ENCODE measurements at places on chromosomes 6 and 20.

- no peak for DNase-seq
These were observed 223.7 kb downstream of the TAF4 start for GRCh38 chr20:61841966-61842365.

DNA sequence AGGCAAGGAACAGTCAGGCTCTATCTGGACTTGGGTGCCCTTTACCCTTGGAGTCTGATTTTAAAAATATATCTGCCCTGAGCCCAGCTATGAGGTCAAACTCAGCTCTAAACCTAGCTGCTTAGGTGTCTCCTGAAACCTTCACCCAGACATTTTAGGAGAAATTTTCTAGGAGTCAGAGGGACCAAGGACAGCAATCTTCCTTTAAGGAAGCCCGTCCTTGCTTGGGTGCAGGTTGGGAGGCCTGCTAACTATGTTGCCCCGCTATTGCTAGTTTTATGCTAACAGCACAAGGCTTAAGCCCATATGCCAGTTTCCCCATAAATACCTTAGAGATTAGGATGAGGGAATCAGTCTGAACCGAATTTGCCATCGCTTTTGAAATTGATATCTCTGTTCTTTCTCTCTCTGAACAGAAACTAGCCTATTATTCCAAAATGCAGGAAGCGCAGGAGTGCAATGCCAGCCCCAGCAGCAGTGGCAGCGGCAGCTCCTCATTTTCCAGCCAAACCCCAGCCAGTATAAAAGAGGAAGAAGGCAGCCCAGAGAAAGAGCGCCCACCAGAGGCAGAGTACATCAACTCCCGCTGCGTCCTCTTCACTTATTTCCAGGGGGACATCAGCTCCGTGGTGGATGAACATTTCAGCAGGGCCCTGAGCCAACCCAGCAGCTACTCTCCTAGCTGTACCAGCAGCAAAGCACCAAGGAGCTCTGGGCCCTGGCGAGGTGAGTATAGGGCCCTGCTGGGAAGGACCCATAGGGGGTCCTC is 2.6 kb downstream of the VGLL2 start:
- DNase-seq, result no peak

DNA sequence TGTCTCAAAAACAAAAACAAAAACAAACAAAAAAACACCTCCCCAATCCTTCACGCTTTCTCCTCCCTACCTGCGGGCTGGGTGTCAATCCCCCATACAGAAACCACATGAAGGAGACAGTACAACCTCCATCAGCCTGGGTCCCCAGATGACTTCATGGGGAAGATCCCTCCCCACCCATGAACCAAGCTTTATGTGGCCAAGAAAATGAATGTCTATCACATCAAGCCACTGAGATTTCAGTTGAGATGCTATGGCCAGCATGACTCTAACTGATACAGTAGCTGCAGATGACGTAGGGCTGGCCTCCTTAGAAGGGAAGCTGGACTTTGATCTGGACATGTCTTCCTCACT is 21.2 kb upstream of the BNIP5 start:
- DNase-seq, result no peak

GRCh38 chr6:6875818-6876470 is 231.8 kb upstream of the RREB1 start:
- DNase-seq, result no peak

GRCh38 chr20:5680192-5680591 is 70.0 kb upstream of the SHLD1 start:
- no peak for DNase-seq

GRCh38 chr6:160519133-160519532 is 144.9 kb downstream of the LPA start:
- DNase-seq, result no peak

GRCh38 chr20:2771631-2772080 is 28.8 kb downstream of the CPXM1 start:
- no peak for DNase-seq

GRCh38 chr20:44579313-44580081 is 2.9 kb upstream of the PKIG start:
- no peak for DNase-seq

DNA sequence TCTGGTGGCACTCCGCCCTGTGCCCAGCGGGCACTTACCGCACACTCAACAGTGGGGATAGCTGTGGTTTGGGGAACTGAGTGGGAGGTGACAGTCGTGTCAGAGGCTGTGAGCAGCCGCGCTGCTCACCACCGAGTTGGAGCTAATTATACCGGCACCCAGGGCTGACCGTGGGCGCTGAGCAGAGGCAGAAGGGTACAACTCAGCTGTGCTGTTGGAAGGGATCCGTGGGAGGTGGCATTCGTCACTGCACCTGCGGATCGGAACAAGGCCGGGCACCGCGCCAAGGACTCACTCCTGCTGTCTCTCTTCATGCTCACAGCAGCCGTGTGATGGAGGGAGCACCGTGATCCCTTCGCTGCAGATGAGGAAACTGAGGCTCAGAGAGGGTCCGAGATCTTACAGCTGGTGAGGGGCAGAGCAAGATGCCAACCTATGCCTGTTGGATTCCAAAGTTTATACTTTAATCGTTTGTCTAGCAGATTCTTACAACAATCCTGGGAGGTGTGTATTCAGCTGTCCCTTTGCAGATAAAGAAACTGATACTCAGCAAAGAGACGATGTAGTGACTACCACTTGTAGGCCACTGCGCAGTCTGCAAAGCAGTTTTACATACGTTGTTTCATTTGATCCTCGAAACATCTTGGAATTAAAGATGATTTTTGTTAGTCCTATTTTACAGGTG is 713 bp upstream of the ELMO2 start:
- peak; percentile 68 for DNase-seq

DNA sequence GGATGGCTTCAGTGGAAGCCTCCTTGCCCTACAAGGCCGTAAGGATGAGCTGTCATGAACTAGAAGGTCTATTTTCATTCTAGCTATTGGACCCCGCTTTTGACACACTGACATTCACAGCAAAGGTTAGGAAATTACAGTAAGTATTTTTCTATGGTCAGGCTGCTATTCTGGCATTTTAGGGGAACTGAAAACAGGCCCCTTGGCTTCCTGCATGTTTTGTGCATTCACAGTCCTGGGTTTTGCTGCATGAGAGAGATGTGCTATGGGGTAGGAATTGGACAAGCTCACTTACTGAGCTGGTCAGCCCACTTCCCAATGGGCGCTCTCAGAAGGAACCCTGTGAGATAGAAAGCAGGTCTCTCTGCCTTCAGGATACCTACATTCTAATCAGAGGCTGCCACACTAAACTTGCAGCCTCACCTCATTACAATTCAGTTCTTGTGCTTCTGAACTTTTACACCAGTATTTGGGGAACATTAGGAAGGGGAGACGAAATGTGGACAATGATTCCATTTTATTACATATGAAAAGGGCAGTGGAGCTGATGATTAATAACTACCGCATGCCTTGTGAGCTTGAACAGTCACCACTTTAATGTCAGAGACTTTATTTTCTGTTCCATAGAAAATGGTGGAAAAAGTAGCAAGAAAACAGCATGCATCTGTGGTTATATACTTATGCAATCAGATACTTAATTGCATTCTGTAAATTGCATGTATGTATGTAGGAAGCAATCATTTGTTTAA is 86.6 kb upstream of the TAB2 start:
- no peak for DNase-seq

- DNase-seq, result no peak
These were observed 20.9 kb upstream of the SPO11 start for GRCh38 chr20:57308451-57309271.

DNA sequence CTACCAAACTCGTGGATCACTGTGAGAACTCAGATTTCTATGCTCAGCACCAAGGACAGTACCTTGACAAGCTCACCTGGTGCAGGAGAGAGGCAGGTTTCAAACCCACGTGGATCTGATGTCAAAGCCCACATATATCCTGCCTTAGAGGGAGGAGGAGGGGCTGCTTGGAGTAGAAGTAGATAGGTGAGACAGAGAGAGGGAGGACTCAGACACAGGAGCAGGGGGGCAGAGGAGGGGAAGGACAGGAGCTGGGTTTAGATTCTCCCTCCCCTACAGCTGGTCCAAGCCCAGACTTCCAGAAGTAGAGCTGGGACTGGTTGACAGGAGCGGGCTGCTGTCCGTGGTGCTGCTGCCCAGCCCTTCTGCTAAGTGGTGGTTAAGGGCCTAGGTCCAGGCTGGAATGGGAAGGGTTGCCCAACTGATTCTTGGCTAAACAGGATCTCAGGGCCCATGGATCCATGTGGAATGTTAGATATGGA is 77.5 kb downstream of the CDH22 start:
- DNase-seq, result no peak

DNA sequence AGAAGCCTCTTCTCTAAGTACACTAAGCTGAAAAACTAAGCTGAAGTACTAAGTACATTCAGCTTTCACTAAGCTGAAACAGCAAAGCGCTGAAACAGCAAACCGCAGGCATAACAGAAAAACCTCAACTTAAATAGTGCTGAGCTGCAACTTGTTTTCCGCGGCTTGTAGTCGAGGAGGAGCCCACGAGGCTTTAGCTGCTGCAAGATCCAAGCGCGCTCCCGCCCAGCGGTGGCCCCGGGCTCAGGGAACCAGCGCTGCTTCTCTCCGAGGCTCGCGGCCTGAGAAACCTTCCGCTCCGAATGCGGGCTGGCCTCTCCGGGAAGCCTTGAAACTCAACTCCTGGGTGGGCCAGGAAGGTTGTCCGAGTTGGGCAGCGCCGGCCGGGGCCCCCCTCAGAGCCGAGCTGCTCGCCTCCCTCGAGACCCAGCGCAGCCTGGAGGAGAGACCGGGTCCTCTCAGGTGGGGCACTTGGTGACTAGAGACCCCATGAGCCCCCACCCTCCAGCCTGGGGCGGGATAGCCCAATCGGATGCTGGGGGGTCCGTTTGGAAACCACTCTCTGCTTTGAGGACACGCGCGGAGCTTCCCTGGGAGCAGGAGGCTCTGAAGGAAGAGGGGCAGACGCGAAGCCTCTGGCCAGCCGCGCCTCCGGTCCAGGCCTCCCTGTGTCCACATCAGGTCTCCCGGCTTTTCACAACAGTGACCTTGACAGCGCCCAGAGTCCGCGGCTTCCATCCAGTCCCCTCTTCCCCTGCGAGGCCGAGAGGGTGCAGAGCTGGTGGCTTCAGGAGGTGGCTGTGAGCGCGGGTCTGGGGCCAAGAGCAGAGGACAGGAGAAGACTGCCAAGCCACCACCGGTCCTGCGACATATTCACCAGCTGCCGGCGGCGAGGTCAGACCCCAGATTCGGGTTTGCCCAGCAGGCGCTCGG is 38.1 kb upstream of the HLA-E start:
- DNase-seq, result no peak

DNA sequence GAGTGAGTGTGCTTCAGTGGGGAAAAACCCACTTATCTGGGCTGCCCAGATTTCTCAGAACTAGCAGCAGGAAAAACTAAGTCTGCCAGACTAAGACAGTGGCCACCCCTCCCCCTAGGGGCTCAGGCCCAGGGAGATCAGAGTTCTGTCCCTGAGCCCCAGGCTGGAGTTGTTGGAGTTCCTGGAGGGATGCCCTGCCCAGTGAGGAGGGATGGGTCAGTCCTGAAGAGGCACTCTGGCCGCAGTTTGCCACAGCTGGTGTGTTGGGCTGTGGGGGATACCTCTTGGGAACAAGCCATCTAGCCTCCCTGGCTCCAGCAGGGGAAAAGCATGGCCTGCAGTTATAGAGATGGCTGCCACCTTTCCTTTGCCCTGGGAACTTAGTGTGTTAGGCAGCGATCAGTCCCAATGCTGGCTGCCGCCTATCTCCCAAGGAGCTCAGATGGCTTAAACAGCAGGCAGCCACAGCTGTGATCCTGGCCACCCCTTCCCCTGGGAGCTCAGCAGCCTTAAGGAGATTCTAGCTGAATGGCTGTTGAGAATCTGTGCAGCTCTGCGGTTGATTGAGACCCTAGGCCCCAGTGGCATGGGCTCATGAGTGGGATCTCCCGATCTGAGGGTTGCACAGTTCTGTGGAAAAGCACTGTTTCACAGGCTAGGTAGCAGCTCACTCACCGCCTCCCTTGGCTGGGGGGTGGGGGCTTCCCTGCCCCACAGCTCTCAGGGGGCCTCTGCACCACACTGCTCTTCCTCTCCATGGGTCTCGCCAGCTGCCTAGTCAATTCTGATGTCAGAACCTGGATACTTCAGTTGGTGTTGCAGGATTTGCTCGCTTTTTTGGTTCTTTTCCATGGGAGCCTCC is 13.2 kb downstream of the SIRPG start:
- no peak for DNase-seq

DNA sequence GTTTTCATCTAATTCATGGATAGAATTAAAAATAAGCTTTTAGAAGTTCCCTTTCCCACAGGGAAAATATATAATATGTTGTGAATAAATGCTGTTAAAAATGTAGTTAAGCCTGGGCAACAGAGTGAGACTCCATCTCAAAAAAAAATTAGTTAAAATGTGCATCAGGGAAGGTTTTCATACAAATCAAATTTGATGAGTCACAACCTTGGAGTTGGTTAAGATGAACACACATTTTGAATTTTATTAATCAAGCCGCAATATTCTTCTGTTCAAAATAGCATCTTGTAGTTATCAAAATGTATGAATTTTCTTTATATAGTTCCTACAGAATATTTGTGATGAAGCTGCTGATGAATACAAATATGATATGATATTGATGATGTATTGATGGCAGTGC is 30.9 kb upstream of the SERPINB9 start:
- no peak for DNase-seq

DNA sequence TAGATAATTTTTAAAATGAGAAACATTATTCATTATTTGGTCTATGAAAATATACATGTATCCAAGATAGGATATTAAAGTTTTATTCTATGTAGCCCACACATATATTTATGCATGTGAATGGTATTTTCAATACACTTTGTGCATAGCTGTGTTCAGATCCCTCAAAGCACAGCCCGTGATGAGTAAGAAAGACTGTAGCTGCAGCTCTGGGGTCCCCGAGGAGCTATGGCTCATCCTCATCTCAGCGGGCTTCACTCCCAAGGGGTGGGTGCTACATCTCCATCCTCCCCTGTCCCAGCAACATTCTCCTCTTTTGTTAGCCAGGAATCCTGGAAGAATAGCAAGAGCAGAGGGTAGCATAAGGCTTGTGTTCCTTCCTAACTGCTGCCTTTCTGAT is 130.8 kb downstream of the SAMD5 start:
- no peak for DNase-seq

DNA sequence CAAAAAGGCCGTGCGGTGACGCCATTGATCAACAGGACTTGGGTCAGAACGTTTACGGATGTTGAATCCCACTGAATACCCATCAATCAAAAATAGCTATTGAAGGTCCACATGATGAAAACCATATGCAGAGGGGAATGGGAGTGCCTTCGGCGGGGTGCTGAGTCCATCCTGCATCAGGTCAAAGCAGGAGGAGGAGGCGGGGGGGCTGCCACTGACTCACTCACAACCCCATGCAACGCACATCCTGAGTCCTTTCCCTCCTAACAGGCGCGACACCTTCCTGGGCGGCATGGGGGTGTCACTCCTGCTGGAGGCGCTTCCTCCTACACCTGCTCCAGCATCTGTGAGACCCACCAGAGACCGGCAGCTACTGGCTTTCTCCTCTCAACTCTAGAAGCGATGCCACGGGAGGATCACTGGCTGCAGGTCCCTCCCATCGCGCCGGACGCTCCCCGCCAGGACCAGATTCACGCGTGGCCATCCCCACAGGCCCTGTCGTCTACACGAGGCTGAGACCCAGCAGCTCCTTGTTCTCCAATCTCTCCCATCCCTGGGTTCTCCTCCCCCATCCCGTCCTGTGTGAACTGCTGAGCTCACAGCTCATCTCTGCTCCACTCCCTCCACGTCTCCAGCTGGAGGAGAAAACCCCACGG is 170.6 kb upstream of the THBS2 start:
- no peak for DNase-seq

- no peak for DNase-seq
These were observed 40.7 kb downstream of the PYGB start for GRCh38 chr20:25288291-25289181.

- no peak for DNase-seq
These were observed 501.4 kb downstream of the BCKDHB start for GRCh38 chr6:80607811-80608391.
